Stimulated activated CD4-positive, alpha-beta T cell treated with anti-CD3 and anti-CD28 coated beads, Interleukin-1b, Interleukin-23, amount 100 ng/mL, for 1 hour (primary cell): ENCODE measurements at places on chromosomes 13 and 19.

DNA sequence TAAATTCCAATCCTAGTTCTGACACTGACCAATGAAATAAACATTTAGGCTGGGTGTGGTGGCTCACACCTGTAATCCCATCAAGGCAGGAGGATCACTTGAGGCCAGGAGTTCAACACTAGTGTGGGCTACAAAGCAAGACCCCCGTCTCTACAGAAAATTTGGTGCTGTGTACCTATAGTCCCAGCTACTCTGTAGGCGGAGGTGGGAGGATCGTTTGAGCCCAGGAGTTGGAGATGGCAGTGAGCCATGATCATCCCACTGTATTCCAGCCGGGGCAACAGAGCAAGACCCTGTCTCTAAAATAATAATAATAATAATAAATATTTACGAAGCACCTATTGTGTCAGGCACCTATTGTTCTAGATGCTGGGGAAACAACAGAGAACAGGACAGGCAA is 6.7 kb downstream of the IRGQ start:
- no peak for DNase-seq

GRCh38 chr19:7831452-7831851 is 1.4 kb downstream of the EVI5L start:
- DNase-seq, result no peak

GRCh38 chr13:43005460-43006236 is 13.6 kb upstream of the EPSTI1 start:
- DNase-seq, result no peak

DNA sequence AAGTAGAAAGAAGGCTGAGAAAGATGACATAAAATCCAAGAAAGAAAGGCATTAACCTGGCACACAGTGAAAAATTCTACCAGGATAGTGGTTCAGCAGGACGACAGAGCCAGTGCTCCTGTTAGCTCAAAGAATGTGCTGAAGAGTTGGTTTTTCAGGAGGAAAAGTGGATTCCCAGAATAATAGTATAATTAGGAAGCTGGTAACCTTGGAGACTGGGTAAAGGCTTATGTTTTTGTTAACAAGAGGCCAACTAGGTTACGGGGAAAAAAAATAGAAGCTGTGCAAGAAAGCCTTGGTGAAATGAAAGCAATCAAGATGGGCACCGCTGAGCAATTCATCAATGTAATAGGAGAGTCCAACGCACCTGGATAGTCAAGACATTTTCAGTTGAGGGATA is 54.7 kb downstream of the SLC15A1 start:
- DNase-seq, result no peak

DNA sequence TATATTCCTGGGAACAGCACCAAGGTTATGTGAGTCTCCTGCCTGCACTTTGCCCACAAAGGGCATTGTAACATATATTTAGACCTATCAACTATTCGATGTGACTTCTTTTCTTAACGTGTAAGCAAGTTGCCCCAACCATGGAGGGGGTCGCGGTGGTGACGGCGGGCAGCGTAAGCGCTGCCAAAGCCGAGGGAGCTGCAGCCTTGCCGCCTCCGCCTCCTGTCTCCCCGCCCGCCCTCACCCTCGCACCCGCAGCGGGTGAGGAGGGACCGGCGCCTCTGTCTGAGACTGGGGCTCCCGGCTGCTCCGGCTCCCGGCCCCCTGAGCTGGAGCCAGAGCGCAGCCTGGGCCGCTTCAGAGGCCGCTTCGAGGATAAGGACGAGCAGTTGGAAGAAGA is 59.0 kb downstream of the ZNF676 start:
- no peak for DNase-seq

DNA sequence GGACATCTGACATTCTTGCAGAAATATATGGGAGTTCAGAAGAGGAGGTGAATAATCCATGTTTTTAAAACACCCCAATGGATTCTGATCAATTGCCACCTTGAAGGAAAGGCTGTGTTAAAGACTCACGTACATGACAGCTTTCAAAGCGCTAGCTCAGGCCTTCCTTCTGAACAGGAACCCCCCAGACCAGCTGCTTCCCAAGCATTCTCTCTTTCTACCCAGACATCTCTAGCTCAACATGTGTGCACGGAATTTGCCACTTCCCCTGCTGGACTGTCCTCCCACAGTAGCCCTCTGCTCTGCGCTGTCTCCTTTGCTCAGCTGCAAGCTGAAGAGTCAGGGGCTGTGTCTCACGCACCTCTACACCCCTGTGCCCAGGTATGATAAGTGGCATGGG is 54.5 kb downstream of the STK24 start:
- DNase-seq, result no peak

GRCh38 chr13:44818428-44818827 is 170.8 kb downstream of the NUFIP1 start:
- DNase-seq, result no peak

DNA sequence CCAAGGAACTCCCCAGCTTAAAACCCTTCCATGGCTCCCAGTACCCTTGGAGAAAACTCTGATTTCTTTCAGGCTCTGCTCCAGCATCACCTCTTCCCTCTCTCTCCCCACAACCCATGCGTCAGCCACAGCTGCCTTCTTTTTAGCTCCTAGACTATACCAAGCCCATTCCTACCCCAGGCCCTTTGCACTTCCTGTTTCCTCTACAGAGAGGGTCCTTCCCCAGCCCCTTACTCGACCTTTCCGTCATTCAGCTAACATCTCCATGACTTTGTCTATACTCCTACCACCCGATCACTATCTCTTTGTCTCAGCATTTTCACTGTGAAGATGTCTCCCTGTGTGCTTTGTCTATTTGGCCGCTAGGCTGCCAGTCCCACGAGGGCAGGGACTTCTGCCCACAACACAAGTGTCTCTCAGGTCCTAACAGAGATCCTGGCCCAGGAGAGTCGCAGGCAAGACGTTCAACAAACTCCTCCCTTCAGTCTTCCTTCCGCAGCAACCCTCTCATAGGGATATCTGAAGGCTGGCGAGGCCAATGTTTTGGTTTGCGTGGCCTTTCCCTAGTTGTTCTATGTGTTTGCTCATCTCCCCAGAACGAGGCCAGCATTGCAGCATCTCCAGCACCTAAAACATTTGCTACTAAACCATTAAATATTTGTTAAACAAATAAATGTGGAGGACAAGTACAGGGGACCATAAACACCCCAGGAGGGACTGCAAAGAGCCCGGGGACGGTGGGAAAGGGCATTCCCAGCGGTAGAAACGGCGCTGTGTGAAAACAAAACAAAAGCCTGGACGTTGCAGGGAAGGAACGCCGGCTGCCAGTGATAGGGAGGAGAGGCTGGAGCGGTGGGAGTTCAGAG is 816 bp downstream of the CCNP start:
- DNase-seq, result no peak

DNA sequence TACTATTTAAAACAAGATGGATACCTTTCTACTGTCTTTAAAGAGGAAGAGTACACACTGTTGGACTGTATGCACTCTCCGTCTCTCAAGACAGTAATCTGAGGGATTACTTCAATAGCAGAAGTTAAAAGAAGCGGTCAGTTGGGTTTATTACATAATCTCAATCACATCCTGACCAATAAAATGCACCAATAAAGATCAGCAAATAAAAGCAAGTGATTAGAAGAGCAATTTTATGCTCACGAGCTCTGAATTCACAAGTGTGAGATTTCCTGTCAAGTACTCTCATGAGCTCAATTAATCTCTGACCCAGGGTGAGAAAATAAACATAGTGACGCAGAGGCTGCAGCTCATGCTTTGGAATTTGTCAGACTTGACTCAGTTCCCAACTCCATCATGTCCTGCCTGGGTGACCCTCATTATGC is 12.2 kb downstream of the ABCC4 start:
- no peak for DNase-seq

DNA sequence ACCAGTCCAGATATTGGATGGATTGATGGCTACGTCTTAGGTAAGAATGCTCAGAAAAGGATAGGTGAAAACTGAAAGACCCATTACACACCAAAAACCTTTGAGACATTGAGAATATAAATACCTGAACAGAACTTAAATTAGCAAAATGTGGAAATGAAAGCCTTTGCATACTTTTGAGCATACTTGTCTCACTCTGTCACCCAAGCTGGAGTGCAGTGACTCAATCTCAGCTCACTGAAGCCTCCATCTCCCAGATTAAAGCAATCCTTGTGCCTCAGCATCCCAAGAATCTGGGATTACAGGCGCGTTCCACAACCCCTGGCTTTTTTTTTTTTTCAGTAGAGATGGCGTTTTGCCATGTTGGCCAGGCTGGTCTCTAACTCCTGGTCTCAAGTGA is 695.3 kb downstream of the DACH1 start:
- no peak for DNase-seq

DNA sequence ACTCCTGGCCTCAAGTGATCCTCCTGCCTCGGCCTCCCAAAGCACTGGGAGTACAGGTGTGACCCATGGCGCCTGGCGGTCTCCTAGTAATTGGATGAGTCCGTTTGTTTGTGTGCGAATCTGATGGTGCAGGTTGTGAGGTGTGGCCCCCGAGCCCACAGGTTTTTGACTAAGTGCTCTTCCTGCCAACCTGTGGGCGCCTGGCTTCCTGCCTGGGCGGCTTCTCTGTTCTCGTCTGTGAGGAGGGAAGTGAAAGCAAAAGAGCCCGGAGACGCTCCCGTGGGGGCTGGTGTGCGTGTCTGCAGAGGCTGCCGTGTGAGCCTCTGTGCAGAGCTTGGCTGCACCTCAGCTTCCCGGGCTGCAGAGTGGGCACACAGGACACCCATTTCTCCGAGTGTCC is 10.0 kb downstream of the ARHGAP45 start:
- DNase-seq, result peak; percentile 76

DNA sequence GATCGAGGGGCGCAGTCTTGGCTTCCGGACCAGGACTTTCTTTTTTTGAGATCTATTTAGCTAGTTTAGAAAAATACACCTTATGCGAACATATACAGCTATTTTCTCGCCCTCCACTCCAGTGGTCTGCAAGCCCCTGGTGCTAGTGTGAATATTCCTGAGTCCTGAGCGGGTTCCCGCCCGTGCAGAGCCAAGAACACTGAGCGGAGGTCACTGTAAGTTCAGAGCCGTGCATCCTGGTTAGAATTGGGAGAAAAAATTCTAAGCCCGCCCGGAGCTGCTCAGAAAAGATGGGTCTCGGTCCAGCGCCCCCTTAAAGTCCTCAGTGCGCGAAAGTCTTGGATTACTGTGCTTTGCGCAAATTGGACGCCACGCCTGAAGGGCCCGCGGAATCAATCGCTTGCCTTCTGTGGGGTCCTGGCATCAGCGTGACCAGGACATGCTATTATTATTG is 117.7 kb downstream of the KCNRG start:
- DNase-seq, result no peak

DNA sequence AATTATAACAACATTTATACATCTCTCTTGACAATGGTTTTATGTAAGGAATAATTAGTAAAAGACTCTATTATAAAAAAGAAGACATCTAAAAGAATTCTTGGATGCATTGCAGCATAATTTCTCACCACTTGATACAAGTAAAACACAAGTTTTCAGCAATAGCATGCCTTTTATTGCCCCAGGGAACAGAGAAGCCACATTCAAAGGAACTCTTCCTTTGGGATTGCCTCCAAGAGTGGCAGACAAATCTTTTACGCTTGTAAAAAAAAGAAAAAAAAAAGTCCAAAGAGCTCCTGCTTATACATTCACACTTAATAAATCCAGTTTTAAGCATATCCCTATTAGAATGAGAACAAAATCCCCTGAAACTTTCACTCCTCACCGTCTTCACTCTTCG is 2357.8 kb upstream of the PCDH20 start:
- no peak for DNase-seq

- no peak for DNase-seq
Observed at GRCh38 chr13:101576977-101577376, 124.5 kb downstream of the ITGBL1 start.

DNA sequence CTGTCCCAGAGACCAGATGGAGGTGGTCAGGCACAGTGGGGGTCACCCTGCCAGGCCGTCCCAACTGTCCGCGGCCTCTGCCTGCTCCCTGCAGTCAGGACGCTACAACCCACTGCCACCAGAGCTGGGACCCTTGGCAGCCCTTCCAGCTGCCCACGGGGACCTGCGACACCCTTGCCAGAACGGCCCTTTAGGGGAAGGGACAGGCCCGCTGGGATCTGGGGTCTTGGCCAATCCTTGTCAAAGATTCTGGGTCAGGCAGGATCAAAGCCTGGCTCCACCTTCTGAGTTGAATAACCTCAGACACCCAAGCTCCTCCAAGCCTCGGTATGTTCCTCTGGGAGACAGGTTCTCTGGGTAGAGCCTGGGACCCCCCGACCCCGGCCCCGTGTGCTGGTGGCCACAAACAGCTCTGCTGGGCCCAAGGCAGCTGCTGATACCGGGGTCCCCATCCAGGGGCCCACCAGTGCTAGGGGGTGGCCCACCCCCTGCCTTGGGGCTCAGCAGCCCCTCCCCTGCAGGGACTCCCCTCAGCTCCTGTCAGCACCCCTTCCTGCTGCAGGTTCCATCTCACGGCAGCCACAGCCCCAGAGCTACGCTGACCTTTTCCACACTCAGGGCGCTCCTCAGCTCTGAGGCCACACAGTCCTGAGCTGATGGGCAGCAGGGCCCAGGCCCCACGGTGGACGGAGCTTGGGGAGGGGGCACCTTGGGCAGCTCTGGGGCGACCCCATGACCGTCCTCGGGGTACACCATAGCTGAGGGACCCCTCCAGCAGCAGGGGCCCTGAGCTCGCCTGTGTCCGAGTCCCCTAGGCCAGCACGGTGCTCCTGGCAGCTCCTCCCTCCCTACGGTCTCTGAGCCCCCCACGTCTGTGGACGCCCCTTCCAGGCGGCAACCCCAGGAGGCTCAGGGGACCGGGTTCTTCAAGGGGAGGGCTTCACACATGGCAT is 18.4 kb downstream of the SBNO2 start:
- DNase-seq, result no peak

DNA sequence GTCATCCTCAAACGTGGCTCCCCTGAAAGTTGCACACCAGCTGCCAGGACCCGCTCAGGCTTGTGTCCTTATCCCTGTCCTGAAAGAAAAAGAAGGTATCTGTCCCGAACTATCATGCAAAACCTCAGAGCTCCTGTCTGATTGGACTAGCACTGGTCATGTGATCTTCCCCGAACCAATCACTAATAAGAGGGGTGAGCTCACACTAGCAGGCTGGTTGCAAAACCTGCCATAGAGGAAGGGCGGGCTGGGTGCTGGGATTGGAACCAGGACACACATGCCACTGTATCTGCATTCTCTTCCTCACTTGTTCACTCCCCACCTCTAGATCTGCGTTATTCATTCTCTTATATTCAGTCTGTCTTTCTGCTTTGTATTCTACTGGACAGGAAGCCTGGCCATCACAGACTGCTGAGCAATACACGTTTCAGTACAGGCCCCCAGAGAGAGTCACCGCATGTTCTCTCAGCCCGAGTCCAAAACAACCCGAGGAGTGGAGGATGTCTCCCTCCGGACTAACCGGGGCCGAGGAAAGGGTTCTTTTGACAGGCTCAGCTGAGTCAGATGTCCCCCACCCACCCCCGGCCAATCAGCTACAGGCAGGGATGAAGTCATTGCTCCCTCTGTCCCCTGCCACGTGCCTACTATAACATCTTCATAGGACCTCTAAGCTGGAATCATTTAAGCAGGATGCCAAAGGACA is 97.7 kb downstream of the SIPA1L3 start:
- DNase-seq, result no peak
